ENCODE measurements at places on chromosomes 11 and 22.

- H3K36me3 ChIP-seq: no peaks in the 10 kb centered on the region
- no peak overlapping the region for H3K4me3 ChIP-seq
- H3K27me3 ChIP-seq: peaks cover 9% of the 10 kb centered on the region
- no peak for DNase-seq
These were observed 661.3 kb upstream of the B3GAT1 start for GRCh38 chr11:135073381-135073780.

DNA sequence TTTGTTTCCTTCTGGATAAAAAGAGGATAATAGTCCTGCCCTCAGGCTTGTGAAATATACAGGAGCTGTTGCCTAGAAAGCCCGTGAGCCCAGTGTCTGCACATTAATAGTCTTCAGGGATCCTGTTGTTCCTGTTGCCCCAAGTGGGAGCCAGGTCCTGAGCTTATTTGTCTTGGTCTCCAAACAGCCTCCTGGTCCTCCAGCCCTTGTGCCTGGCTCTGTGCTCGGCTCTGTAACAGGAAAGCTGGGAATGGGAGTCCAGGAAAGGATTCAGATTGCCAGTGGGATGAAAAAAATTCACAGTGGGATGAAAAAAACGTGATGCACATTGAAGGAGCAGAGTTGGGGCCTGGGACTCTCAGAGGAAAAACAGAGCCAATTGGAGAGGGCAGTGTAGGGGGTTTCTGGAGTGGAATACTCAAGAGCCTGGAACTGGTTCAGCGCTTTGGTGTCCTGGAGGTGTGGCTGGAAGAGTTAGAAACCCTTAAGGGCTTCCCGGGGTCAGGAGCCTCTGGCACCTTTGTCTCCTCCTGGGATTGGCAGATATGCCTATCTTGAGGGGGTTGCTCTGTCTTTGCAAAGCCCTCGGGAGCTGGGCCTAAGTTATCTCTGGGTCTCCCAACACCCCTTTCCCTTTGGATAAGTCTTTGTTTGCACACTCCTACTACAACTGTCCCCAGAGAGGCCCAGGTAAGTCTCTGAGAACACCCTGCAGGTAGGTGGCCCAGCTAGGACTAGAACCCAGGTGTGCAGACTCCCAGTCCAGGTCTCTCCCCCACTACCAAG lies 2.3 kb upstream of the INPPL1 start:
- H3K27me3 ChIP-seq: peaks cover 12% of the 10 kb centered on the region
- peak overlapping the region; percentile 93 for H3K4me3 ChIP-seq
- peaks cover 4% of the 10 kb centered on the region for H3K36me3 ChIP-seq
- DNase-seq: no peak
- H3K4me1 ChIP-seq: peaks cover 29% of the 10 kb centered on the region
- H3K27ac ChIP-seq: peak overlapping the region; percentile 82

DNA sequence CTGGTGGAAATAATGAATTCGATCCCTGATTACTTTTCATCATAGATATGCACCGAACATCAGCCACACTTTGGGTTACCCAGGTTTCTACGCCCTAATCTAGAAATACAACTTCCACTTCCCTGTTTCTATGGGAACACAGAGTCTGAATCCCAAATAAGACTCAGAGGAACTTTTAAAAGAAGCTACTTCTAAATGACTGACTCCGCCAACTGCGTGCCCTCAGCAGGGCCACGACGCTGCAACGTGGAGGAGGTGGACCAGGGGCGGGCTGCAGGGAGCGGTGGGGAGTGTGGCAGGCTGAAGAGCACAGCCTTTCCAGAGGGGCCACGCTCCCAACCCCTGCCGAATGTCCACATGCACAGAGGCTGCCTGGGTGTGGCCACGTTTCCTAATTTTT lies 304.0 kb downstream of the SHANK2 start:
- peaks cover 15% of the 10 kb centered on the region for H3K36me3 ChIP-seq
- no peaks in the 10 kb centered on the region for H3K4me1 ChIP-seq
- H3K4me3 ChIP-seq: no peak overlapping the region
- H3K27me3 ChIP-seq: no peaks in the 10 kb centered on the region

DNA sequence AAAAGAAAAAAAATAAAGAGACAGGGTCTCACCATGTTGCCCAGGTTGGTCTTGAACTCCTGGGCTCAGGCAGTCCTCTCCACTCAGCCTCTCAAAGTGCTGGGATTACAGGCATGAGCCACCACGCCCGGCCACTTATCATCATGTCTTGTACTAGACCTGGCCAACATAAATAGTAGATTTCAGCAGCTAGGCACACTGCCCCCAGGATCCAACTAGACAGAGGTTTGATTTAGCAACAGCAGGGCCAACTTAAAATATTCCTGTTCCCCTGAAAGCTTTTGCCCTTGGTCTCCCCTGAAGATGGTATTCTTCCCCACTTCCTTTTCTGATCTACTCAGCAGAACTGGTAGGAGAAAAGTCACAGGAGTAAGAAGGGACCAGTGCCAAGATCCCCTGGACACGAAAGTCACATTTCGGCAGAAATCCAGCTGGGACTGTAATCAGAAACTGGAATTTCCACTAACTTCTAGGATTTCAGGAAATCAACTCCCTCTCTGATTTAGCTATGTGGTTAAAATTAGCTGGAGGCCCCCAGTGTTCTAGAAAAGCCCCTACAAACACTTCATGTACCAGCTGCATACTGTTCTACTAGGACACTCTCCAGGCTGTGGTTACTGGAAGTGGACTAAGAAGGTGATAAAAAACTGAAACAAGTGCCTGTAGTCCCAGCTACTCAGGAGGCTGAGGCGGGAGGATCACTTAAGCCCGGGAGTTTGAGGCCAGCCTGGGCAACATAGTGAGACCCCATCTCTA lies 8.9 kb upstream of the PPP2R1B start:
- no peak overlapping the region for H3K27ac ChIP-seq
- H3K27me3 ChIP-seq: no peaks in the 10 kb centered on the region
- no peaks in the 10 kb centered on the region for H3K36me3 ChIP-seq
- no peak for DNase-seq
- H3K4me3 ChIP-seq: no peak overlapping the region
- no peaks in the 10 kb centered on the region for H3K4me1 ChIP-seq

DNA sequence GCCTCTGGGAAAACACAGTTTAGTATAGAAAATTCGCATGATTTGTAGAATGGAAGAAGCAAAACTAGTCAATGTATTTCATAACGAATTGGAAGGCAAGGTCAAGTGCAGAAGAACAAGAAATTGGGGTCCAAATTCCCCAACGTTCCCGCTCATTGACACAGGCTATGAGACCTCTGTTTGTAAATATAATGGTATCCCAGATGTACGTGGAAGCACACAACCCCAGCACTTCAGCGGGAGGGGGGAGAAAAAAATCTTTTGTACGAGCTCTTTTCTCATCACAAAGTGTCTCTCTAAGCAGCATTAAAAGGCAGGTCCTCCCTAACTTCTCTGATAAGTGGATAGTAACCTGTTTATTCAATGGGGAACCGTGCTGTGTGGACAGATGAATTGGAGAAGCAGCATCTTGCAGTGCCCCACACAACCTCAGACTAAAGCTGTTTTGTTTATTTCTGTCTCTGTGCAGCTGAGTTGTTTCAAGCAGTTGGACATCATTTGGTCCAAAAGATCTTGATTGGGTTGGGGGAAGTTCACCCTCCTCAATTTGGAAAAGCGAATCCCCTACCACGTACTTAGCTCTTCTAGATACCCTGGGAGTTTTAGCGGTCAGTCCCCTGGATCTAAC lies 1.1 kb upstream of the GAB2 start:
- peaks cover 33% of the 10 kb centered on the region for H3K27me3 ChIP-seq
- H3K4me1 ChIP-seq: peaks cover 43% of the 10 kb centered on the region
- peak overlapping the region; percentile 87 for H3K4me3 ChIP-seq
- peaks cover 3% of the 10 kb centered on the region for H3K36me3 ChIP-seq

DNA sequence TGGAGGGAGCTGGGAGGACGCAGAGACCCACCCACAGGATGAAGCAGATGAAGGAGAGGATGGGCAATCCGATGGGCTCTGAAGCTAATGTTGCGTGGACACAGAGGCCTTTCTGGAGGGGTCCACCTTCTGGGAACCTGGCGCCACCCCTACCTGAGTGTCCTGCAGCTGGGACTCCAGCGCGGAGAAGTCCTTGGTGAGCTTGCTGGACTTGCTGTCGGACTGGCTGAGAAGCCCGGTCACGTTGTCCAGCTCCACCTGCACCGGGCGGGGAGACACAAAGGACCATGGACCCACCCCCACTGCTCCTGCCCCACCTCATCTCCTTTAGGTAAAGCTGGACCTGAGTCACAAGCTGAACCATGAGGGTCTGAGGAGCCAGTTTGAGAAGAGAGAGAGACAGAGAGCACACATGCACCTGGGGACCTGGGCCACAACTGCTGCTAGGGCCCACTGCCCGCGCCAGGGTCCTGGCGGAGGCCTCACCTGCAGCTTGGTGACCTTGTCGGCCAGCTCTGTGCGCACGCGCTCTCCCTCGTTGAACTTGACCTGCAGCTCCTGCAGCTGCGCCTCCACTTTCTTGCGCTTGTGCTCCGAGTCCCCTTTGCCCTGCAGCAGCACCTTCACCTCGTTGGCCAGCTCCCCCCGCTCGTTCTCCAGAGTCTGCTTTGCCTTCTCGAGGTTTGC lies 40.8 kb downstream of the APOL1 start:
- peaks cover 63% of the 10 kb centered on the region for H3K36me3 ChIP-seq
- no peak overlapping the region for H3K4me3 ChIP-seq
- H3K27me3 ChIP-seq: no peaks in the 10 kb centered on the region
- no peak for DNase-seq
- peak overlapping the region; percentile 36 for H3K27ac ChIP-seq
- peaks cover 21% of the 10 kb centered on the region for H3K4me1 ChIP-seq

- peaks cover 70% of the 10 kb centered on the region for H3K4me1 ChIP-seq
- H3K27ac ChIP-seq: no peak overlapping the region
- H3K36me3 ChIP-seq: peaks cover 10% of the 10 kb centered on the region
- no peak overlapping the region for H3K4me3 ChIP-seq
- DNase-seq: no peak
These were observed 54.7 kb downstream of the ETS1 start for GRCh38 chr11:128532572-128533091.

DNA sequence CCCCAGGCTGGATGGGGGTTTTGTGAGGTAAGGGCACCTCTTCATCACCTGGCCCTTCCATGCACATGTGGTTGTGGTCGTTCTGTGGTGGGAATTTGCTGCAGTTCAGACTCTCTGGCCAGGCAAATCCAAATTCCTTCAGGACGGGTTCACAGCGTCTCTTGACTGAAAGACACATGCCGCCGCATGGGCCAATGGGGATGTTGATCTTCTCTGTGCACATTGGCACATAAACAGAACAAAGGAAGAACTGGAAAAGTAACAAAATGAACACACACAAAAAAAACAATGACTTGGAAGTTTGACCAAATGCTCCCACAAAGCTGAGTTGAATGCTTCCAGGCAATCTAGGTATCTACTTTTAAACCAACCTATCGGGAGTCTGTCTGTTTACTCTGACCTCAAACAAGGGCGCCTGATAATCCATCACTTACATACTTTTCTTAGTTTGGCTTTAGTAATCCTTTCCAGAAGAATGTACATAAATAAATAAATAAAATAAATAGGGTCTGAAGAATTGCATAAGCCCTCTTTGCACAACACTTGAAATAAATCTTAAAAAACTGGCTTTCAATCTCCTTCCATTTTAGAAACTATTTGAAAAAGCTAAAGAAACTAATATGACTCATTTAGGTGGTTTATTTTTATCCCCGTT lies 2.8 kb downstream of the FZD4 start:
- no peaks in the 10 kb centered on the region for H3K36me3 ChIP-seq
- peaks cover 53% of the 10 kb centered on the region for H3K27me3 ChIP-seq
- H3K4me1 ChIP-seq: peaks cover 21% of the 10 kb centered on the region
- H3K4me3 ChIP-seq: no peak overlapping the region

DNA sequence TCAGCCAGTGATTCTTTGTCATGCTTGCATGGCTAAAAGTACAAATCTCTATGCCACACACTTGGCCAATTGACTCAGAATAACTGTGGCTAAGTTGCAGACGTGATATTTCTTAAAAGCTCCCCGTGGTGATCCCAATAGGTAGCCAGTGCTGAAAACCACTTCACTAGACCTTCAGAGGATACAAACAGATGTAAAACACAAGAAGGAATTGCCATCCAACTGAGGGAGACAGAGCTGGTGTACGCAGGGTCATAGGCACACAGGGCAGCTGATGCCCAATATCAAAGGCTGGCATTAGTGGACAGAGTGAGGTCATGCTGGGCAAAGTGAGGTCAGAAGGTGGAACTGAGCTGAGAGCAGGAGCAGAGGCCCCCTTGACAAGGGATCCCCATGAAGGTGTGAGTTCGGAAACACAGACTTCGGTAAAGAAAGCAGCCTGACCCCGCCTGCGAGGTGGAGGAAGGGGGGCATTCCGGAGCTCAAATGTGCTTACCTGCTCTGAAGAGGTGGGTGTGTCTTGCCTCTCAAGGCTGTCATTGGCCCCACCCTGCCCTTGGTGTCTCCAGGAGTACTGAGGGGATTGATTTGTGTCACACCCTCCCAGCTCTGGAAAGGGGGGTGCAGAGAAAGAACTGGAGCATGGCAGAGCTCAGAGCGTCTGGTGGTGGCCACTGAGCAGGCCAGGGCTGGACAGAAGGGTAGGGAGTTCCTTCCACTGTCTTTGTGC lies 344.9 kb upstream of the B3GAT1 start:
- H3K36me3 ChIP-seq: no peaks in the 10 kb centered on the region
- no peak for DNase-seq
- H3K4me1 ChIP-seq: no peaks in the 10 kb centered on the region
- no peak overlapping the region for H3K4me3 ChIP-seq
- no peak overlapping the region for H3K27ac ChIP-seq
- peaks cover 5% of the 10 kb centered on the region for H3K27me3 ChIP-seq

DNA sequence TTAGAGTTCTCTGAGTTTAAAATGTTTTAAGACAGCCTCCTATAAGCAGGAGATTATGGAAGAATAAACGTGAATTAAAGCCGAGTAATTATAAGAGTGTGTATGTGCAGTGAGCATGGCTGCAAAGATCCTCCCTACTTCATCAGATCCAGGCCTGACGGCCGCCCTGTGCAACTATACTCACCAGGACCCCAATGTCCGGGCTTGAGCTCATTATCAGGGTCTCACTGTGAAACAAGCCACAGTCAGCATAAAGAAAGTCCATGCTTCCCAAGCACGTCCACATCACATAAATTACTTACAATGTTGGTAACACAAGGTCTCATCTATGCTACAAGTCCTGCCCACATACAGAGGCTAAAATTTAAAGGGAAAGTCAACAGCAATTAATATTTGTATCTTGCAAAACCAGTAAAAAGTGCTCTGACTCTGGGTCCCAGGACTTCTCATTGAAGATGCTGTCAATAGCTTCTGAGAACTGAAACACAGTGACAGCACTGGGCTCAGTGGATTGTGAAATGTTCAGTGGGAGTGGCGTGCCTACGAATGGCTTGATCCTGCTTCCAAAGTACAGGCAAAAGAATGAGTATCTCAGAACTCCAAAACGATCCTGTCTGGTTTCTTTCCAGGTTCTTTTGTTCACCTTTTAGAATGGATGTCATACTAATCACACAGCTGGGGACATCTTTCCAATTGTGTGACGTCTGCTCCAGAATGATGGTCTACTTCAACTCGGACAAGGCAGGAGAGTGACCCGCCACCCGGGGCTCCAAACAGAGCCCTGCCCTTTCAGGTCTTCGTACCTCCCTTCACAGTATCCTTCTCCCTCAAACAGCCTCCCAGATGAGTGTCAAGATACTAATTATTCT lies 72.1 kb upstream of the ARFGAP3 start:
- no peaks in the 10 kb centered on the region for H3K36me3 ChIP-seq
- no peaks in the 10 kb centered on the region for H3K27me3 ChIP-seq
- no peak overlapping the region for H3K27ac ChIP-seq
- no peak for DNase-seq
- peaks cover 57% of the 10 kb centered on the region for H3K4me1 ChIP-seq
